Right ventricle myocardium superior (tissue), 1 donor: ENCODE measurements at places on chromosomes 3 and 15. TPM values are rescaled to one million over a fixed set of nuclear protein-coding genes. Genes with fewer than 3 reads are reported as not detected.
A peak's percentile ranks its signal among the peaks of the same experiment; 100 is the strongest.

- no peak for DNase-seq
Observed at GRCh38 chr3:133575086-133575485, 1.6 kb downstream of the CDV3 start.

- DNase-seq: no peak
Observed at GRCh38 chr3:29850641-29851040, 569.8 kb downstream of the RBMS3 start.

The CSTA gene
- 0.73 TPM for total RNA-seq

The SLC24A5 gene
- total RNA-seq: not detected

GRCh38 chr3:159513867-159514380 lies 474.7 kb upstream of the IL12A start:
- no peak for DNase-seq

GRCh38 chr3:73516631-73517030 lies 108.1 kb downstream of the PDZRN3 start:
- peak; percentile 49 for DNase-seq

The SLC9C1 gene
- total RNA-seq: 1.7 TPM

- no peak for DNase-seq
Observed at GRCh38 chr3:64093825-64094712, 70.8 kb upstream of the PSMD6 start.

DNA sequence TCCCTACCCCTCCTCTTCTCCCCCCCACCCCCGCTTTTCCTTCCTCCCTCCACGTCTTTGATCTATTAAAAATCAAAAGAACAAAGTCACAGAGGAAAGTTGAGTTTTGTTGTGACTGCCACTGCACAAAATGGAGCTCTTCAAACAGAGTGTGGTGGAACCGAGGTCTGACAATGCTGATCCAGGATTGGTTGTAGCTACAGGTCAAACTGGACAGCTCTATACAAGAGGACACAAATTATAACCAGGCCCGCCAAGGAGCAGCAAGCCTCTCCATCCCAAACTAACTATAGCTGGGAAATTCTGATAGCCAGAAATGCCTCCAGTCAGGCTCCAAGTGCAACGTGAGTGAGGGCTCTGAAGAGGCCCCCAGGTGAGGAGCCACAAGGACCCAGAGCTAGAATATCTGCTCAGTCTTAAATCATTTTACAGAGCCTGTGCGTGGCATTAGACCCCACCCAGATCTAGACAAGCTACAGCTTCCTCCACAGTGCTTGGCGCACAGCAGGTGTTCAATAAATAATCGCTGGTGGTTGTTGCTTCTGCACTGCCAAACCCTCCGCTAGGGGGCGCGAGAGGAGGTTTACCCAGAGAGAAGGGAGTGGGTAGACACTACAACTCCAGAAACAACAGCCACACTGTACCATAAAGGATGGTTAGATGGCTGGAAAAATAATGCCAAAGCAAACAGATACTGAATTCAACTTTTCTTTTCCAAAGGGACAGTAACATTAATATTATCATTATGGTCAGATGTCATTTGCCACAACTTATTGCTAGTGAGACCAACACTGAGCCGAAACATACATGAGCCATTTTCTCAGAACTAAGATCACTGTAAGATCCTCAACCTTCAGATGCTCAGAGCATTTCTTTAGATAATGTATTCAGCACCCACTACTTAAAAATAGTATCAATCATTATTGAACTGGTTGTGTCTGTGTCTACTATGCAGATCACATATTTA lies 44.6 kb downstream of the ZIC4 start:
- no peak for DNase-seq

The PAQR9 gene
- total RNA-seq: 10.6 TPM

- DNase-seq: no peak
Observed at GRCh38 chr3:188319569-188319968, 165.6 kb downstream of the LPP start.

The COLQ gene
- 2.2 TPM for total RNA-seq

- no peak for DNase-seq
Observed at GRCh38 chr3:37595784-37596180, 265.9 kb upstream of the CTDSPL start.

DNA sequence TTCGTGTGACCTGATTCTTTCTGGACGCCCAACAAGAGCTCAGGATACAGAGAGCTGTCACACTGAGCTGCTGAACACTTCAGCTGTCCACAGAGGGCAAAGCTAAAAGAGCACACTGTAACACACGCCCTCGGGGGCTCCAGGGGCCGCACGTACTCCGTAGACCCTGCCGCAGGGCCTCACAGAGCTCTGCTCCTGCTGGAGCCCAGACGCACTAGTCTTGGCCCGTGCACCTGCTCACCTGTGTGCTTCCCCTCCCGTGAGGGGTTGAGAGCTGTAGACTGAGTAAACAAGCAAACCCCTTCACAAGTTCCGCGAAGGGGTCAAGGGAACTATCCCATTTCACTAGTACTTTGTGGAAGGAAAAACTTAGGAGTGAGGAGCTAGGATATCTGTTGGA lies 30.7 kb upstream of the TUSC7 start:
- DNase-seq: no peak

The NEK10 gene
- total RNA-seq: 11.7 TPM

DNA sequence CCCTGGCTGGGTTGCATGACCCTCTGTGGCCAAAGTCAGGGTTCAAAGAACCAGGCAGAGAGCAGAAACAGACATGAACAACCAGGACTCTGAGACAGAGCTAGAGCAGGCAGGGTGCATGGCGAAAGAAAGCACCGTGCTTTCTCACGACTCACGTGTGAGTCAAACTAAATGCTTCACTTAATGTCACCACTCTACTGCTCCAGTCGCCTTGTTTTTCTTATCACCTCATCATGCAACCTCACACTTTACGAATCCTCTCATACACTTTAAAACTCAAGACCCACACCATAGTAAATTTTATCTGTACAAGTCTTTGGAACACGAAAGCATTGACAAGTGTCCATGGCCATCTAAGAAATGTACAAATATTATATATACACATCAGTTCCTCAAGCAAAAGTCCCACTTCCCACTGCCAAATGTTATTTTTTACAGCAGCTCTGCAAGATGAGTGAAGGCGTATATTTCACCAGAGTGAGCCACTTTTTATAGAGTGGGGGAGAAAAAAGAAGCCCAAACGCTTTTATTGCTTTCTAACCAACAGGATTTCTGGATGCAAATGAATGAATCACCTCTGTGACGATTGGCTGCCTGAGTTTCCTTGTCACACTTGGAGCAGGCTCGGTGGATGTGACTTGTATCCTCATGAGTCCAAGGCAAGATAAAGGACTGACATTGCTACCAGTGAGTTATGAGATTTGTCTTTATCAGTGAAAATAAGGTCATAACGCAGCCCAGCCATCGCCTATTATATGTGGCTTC lies 16.0 kb upstream of the MEGF11 start:
- no peak for DNase-seq

The CHL1 gene
- 24.2 TPM for total RNA-seq

- DNase-seq: no peak
Observed at GRCh38 chr3:117084739-117085270, 375.2 kb downstream of the TUSC7 start.

DNA sequence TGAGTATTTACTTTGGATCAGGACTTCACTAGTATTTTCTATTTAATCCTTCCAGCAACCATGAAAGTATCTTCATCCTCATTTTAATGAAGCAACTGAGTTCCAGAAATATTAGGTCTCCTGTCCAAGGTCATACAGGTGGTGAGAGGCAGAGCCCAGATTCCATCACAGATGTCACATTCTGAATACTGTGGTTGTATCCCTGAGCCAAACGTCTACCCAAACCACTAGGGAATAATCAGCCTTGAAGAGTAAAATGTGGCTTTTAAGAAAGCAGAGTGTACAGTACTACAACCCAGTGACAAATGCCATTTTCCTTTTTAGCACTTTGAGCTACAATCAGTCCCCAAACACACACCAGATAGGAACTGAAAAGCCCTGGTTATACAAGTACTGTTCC lies 93.3 kb upstream of the TRIM42 start:
- no peak for DNase-seq

DNA sequence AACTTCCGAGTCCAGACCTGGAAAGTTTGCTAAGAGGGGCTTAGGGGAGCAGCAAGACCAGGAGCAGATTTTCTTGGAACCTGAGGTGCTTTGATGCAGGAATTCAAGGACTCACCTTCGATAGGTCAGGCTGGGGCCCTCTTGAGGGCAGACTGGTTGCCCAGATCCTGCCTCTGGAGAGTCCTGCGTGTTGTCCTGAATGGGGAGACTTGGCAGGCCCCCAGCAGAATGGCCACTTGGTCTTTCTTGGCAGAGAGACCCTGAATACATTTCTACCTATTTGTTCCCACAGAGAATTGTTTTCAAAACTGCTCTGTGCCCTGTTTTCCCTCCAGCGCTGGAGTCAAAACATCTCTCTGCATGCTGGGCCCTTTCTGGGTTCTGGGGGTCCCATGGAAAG lies 4.2 kb downstream of the KLF13 start:
- peak; percentile 76 for DNase-seq

GRCh38 chr3:193960487-193961274 lies 175.3 kb upstream of the HES1 start:
- DNase-seq: no peak

The OR5H15 gene
- total RNA-seq: not detected

- DNase-seq: no peak
Observed at GRCh38 chr3:3080309-3080708, 29.9 kb downstream of the IL5RA start.

- no peak for DNase-seq
Observed at GRCh38 chr15:55245059-55245458, 44.6 kb downstream of the RAB27A start.

GRCh38 chr15:77107531-77108355 lies 36.8 kb upstream of the TSPAN3 start:
- DNase-seq: peak; percentile 62

GRCh38 chr3:61182662-61183061 lies 68.6 kb downstream of the FHIT start:
- no peak for DNase-seq

The SLC35A5 gene
- 13.7 TPM for total RNA-seq

The ROBO1 gene
- total RNA-seq: 6.7 TPM

- DNase-seq: no peak
Observed at GRCh38 chr15:39357480-39358268, 223.2 kb upstream of the THBS1 start.

GRCh38 chr3:16589867-16590624 lies 15.2 kb downstream of the DAZL start:
- no peak for DNase-seq

GRCh38 chr3:23576379-23576959 lies 229.3 kb upstream of the UBE2E1 start:
- no peak for DNase-seq

DNA sequence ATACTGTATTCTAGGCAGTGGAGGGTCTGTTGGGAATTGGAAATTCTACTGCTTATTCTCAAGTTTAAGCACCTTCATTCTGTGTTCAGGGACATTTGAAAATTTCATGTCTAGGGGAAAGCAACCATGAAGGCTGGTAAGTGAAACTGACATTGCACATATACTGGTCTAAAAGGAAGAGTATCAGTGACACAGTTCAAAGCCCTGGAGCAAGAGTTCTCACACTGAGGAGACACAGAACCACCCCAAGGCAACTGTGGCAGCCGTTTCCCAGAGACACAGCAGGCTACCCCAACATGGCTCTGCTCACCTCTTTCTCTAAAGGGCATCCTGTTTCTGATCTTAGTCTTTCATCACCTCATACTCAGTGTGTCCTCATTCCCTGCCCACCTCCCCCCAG lies 67.5 kb downstream of the KCNMB2 start:
- no peak for DNase-seq

- DNase-seq: peak; percentile 81
Observed at GRCh38 chr15:63093486-63094205, 28.0 kb upstream of the LACTB start.

The TM4SF1 gene
- 110 TPM for total RNA-seq

GRCh38 chr3:172476347-172476746 lies 28.1 kb upstream of the GHSR start:
- DNase-seq: no peak

- no peak for DNase-seq
Observed at GRCh38 chr3:59940718-59941117, 890.9 kb upstream of the CFAP20DC start.

- DNase-seq: no peak
Observed at GRCh38 chr3:136734382-136735070, 17.7 kb downstream of the STAG1 start.

DNA sequence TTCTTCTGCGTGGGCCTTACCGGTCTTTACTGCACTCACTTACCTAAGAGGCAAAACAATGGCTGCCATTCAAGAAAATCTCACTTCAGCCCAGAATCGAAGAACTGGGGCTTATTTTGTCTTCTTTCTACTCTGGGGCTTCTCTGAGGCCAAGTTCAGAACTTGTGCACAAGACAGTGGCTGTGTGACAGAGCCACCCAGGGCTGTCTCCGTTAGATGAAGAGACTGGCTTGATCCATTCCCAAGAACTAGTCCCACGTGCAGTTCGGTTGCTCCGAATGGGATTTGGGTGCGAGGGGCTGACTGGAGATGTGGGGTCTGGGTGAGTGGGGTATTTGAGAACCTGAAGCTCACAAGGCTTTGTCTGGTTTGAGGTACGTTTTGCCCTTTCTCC lies 795 bp upstream of the TCF12 start:
- no peak for DNase-seq
